ENCODE measurements at places on chromosomes 3 and 15. TPM values are rescaled to one million over a fixed set of nuclear protein-coding genes. Genes with fewer than 3 reads are reported as not detected.

The MYLK gene
- 15.4 TPM for total RNA-seq

The GOLGA8R gene
- not detected for total RNA-seq

- peak; percentile 24 for DNase-seq
Observed at GRCh38 chr15:51025454-51025846, 69.3 kb downstream of the TNFAIP8L3 start.

The ZKSCAN7 gene
- total RNA-seq: not detected

The LRTM1 gene
- total RNA-seq: not detected

The BSN gene
- 0.23 TPM for total RNA-seq

The UQCC5 gene
- not detected for total RNA-seq

- no peak for DNase-seq
Observed at GRCh38 chr15:84960391-84961113, 21.1 kb upstream of the PDE8A start.

DNA sequence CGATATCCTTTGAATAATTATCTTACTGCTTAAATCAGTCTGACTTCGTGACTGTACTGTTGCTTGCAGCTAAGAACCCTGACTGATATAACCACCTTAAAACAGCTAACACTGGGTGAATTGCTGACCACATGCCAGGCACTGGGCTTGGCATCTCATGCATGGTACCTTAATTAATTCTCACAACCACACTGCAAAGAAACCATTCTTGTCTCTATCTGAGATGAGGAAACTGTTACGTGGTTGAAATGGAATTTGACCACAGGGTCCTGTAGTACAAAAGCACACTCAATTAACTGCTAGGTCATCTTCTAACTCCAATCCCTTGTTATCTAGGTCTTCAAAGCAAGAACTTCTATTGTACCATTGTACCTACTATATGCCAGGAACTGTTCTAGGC, 92.7 kb upstream of the PRICKLE2 start:
- no peak for DNase-seq

DNA sequence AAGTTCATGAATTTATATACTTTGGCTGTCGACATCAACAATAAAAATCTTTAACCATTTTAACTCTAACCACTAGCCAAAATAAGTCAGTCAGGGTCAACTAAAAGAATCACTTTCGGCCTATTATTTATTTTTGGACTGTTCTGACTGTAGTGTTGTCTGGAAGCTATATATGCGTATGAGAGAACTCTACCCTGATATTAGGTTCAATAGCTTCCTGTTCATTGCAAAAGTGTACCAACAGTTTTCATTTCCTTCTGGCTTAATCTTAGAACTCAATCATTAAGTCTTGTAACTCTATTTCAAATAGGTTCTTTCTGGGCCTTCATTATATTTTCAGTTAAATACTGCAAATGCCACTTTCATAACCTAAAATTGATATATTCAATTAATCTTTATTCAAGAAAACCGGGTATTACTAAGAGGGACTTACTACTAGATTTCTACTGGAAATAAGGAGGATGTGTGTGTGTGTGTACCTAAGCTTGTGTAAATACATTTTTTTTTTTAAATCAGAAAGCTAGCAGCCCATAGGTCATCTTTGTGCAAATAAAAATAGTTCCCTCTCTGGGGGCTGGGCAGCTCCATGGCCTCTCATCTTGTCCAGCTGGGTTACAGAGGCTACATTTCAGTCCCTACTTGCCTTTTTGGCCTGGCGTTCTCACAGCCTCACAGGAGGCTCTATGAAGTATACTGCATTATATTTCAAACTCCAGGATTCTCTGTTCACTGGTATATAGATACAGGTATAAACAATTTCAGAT, 5.8 kb downstream of the SERPINI2 start:
- no peak for DNase-seq

- DNase-seq: no peak
Observed at GRCh38 chr15:65209701-65210643, 1.3 kb downstream of the CILP start.

- DNase-seq: no peak
Observed at GRCh38 chr3:100360757-100361496, 26.4 kb downstream of the NIT2 start.

The AMIGO3 gene
- total RNA-seq: not detected

DNA sequence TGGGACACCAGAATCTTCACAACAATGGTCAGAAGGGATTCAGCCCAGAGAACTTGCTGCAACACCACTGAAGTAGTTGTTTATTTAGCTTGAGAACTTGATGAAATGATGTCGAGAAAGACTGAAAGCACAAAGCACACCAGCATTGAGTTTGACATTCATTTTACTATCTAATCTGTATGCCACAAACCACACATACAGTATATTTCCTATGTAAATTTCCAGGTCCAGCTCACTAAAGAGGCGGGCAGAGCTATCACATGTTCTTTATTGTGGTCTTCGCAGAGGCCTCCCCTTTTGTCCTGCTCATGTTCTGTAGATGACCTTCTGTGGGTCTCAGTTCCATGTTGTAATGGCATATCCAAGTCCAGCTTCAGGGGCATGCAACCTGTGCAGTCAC, 10.4 kb upstream of the FMN1 start:
- no peak for DNase-seq

- DNase-seq: no peak
Observed at GRCh38 chr3:116045314-116045713, 400.0 kb downstream of the LSAMP start.

DNA sequence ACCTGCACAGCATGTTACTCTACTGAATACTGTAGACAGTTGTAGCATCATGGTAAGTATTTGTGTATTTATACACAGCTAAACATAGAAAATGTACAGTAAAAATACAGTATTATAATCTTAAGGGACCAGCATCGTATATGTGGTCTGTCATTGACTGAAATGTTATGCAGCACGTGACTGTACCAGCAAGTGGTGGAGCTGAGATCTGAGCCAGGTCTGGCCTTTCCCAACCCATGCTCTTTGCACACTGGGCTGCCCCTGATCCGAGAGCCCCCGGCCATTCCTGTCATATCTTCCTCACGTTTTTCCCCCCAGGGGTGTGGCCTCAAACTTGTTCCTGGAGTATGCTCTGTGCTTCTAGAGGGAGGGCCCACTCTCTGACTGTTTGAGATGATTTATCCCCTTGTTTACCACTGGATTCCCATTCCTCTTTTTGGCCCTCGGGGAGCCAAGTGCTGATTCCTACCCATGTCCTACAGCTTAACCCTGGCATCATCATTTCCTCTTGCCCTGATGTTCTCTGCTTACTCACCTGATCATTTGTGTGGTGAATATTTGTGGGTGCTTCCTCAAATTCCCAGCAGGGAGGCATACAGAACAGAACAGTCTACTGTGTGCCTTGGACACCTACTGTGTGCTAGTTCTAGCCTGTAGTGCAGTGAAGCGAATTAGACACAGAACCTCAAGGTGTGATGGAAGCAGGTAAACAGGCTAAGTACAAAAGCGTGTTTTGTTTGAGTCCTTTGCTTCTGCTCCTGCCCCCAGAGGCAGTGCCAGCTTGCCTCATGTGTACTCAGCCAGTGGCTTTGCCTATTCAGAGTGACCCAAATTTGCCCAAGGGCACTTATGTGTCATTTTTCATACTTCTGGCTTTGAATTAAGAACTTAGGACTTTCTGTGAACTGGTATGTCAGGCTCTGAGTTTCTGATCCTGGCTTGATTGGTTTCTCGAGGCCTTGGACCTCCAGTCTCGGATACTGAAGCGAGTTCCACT, 21.0 kb downstream of the CSRNP1 start:
- no peak for DNase-seq

GRCh38 chr3:30300809-30301208, 305.6 kb upstream of the TGFBR2 start:
- no peak for DNase-seq

The RBMS3 gene
- 12.0 TPM for total RNA-seq

DNA sequence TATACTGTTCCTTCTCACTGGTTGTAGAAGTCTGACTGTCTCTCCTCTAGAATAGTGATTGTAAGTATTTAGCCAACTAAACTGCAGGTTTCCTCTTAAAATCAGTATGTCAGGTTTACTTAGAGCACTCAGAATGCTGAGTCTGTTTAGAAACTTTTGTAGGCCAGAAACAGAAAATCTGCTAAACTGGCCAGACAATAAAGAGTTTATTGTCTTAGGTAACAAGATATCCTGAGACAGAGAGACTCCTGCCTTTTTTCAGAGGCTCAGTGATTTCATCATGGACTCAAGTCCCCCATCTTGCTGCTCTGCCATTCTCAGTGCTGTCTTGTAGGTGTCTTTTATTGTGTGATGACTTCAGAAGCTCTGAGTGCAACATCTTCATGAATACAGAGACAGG, 279.0 kb downstream of the MFSD1 start:
- DNase-seq: no peak

GRCh38 chr15:60735559-60736047, 256.7 kb upstream of the ICE2 start:
- no peak for DNase-seq

The PSMD6 gene
- 66.0 TPM for total RNA-seq

The IMPG2 gene
- under 0.01 TPM for total RNA-seq

- peak; percentile 38 for DNase-seq
Observed at GRCh38 chr3:158935846-158936245, 134.0 kb downstream of the MFSD1 start.

GRCh38 chr3:39850716-39851032, 41.3 kb downstream of the MYRIP start:
- no peak for DNase-seq

- DNase-seq: peak; percentile 56
Observed at GRCh38 chr3:177731644-177732268, 534.5 kb upstream of the TBL1XR1 start.

The CCR9 gene
- not detected for total RNA-seq

The GRM7 gene
- total RNA-seq: not detected

GRCh38 chr3:190077395-190078045, 43.2 kb downstream of the P3H2 start:
- no peak for DNase-seq

The MCF2L2 gene
- not detected for total RNA-seq

GRCh38 chr3:122719273-122719921, 38.8 kb downstream of the PARP14 start:
- no peak for DNase-seq

- DNase-seq: no peak
Observed at GRCh38 chr3:73068419-73068818, 7.0 kb downstream of the EBLN2 start.

DNA sequence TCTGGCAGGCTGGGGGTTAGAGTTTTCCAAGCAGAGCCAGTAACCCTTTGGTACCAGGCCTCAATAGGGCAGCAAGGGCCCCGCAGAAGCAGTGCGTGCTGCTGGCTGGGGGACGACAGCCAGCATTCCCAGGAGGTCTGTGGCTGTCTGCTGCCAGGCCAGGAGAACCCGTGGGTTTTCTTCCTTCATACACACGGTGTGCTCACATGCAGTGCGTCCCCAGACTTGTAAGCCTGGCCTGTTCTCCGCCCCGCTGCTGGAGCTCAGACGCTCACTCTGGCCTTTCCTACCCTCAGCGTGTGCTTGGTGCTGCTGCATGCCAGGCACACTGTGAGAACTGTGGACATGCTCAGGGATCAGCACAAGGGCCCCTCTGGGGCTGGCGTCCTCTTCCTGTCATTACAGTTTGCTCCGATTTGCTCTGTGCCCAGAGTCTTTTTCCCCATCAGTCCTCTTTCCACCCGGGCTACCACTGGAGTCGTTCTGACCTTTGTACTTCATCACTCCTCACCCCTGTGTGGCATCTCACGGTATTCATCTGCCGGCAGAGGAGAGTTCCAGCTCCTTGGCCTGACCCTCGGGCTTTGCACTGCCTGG, 149.5 kb downstream of the DNAJB8 start:
- DNase-seq: no peak

DNA sequence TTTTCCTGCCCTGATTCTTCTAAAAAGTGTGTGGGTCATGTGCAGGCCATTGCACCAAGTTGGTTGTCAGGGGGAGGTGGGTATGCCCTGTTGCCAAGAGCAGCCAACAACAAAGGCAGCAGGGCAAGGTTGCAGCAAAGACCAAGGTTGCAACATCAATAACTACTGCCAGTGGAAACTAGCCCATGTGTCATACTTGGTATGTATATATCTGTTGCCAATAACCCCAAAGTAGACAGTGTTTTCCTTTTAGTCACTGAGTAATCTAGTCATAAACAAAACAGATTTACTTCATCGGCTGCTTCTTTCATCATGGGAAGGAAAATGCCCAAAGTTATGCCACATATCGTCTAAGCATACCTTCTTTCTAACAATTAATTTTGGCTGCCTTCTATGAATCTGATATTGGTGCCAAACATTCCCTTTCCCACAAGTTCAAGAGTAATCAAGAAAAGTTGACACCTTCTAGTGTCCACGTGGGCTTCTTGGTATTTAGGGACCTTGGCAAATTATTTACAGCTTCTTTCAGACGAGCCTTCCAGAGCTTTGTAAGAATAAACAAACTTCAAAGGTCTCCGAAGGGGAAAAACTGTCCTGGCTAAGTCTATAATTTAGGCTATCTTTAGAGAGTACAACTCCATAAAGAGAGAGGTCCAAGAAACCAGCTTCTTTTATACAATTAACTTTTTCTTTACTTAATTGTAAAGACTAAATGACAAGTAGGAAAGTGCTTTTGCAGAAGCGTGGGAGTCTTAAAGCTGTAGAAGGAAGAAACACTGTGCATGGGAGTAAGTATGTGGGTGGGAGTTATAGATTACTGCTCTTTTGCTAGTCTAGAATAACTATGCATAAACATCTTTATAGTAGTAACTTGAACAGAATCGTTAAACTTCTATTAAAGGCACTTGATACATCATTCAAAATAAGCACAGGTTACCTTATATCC, 10.0 kb upstream of the MBNL1 start:
- peak; percentile 96 for DNase-seq

GRCh38 chr15:63971427-63971805, 74.9 kb downstream of the DAPK2 start:
- no peak for DNase-seq

The WNT5A gene
- 21.7 TPM for total RNA-seq

DNA sequence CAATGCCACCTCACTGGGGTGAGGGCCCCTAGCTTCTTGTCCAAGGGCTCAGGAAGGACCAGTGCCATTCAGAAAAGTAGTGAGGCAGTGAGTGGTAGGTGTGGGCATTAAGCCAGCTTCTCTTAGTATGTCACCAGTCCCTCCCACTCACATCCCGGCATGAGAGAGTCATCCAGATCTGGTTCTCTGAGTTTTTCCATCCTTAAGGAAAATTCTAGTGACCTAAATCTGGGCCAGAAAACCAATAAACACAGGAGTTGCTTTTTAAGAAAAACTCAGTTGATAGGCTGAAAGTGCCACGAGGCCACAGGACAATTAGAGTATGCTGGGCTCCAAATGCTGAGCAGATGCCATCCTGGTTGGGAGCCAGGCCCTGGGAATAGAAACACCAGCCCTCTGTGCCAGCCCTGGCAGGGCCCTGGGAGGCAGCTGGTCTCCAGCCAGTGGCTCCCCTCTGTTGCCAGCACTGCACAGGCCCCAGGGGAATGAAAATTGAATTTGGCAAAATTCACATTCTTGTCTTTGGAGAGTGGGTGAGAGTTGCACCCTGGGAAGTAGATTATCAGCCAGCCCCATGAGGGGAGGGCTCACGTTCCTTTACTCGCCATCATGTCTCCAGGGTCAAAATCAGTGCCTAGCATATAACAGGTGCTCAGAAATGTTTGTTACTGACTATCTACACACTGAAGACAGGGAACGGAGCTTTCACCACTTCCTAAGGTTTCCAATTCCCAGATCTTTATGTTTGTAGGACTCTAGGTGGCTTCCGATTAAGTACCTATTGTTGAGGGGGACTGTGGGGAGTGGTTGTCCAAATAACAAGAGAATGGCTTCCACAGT, 52.8 kb downstream of the FAM43A start:
- DNase-seq: peak; percentile 96

The PTX3 gene
- total RNA-seq: 13.2 TPM
